ENCODE measurements at places on chromosomes 2 and 18.

DNA sequence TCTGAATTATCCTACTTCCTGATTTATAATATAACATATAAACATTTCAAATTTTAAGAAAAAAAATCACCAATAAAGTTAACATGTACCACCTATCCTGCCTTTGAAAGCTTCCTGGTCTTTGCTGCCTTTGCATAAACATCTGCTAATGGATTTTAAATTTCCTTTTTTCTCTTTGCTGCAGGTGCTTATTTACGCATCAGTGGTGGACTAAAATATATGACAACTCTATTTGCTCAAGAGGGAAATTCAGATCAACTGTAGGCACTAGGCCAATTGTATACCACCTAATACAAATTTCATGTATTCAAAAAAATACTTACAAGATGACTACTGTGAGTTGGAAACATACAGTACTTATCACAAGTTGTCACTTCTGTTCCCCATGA is 57.2 kb downstream of the RAD51AP2 start:
- DNase-seq = no peak

DNA sequence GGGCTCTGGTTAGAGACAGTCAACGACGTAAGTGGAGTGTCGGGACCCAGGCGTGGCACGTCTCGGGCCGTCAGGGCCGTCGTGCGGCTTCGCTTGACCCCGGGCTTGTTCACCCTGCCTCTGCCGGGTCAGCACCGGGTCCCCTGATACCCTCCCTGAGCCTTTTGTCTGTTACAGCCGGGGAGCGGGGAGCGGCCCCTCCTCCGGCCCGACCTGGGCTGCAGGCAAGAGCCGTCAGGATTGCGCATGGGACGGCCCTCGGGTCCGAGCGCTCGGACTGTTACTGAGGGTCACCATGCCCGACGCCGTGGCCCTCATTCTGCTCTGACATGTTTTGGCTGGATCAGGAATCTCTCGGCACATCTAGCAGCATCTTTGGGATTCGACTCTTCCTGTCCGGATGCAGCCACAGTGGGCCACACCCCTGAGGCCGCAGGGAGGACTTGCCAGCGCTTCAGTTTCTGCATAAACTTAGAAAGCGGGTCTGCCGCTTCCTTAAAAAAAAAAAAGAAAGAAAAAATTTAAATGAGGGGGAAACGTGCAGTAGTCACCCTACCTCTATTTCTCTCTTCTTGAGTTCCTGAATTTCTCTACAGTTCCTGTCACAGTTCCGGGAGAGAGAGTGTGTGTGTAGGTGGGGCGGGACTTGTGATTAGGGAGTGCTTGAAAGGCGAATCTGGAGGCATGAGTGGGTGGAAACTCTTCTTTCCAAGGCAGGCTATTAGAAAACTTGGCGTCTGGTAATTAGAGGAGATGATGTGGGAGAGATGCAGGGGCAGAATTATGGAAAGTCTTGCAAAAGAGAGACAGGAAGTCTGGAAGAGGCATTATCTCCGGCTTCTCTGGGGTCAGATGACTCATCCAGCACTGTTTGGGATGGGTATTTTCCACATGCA is 909 bp downstream of the TMEM87B start:
- DNase-seq = peak; percentile 77

GRCh38 chr2:139155991-139156390 is 375.8 kb upstream of the NXPH2 start:
- no peak for DNase-seq

DNA sequence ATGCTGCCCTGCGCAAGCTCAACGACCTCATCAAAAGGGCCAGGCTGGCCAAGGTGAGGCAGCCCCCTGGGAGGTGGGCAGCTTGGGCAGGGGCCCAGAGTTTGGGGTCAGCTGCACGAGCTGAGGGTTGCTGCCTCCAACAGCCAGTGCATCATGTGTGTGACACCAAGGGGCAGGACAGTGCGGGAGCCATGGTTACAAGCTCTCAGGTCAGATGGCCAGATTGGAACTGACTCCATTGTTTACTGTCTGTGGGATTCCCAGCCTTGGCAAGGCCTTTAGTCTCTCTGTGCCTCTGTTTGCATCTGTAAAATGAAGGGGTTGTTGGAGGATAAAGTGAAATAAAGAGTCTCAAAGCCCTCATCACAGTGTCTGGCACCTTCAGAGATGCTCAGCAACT is 26.9 kb downstream of the EHD3 start:
- DNase-seq = no peak

GRCh38 chr18:1270081-1270480 is 365.4 kb downstream of the ADCYAP1 start:
- no peak for DNase-seq

- no peak for DNase-seq
Measured at GRCh38 chr2:46863882-46864281, 51.7 kb downstream of the MCFD2 start.

GRCh38 chr2:4265936-4266335 is 562.6 kb downstream of the DCDC2C start:
- DNase-seq = no peak
